ENCODE measurements at places on chromosomes 3 and 15.

- DNase-seq, result no peak
These were observed 102.7 kb downstream of the TBC1D5 start for GRCh38 chr3:17639765-17640164.

GRCh38 chr15:71355268-71355667 lies 240.0 kb downstream of the THSD4 start:
- no peak for DNase-seq

- DNase-seq, result no peak
These were observed 50.4 kb upstream of the HACD2 start for GRCh38 chr3:123635217-123635616.

DNA sequence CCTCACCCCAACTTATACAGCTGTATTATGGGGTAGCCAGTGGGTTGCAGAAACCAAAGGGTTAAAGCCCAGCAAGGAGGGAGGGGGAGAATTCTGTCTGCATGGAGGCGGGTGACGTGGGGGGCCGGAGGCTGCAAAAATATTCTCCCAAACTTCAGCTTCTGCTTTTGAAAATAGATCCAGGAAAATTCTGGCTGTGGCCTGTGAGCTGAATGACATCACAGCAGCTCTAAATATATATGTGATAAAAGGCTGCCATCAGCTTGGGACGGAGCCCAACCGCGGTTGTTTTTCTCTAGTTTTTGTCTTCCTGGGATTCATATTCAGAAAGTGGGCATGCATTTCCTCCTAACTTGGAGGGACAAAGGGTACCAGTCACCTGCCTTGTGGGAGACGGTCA lies 27.6 kb downstream of the MAPKAPK3 start:
- DNase-seq, result no peak

DNA sequence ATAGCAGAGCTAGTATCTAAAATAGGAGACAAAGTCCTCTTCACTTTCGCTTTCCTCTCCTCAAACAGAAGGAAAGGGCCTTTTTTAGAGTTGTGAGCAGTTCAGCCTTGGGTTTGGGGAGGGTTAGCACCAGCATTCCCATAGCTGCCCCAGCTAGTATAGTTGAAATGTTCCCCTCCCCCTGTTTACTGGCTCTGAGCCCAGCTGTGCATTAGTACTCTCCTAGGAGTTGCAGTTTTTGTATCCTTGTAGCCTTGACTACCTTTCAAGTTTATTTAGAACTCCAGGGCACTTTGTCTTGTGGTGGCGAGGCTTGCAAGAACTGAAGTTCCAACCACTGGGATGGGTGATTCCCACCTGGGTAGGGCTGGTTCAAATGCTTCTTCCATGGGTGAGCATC lies 245.1 kb upstream of the NAALADL2 start:
- DNase-seq, result no peak

DNA sequence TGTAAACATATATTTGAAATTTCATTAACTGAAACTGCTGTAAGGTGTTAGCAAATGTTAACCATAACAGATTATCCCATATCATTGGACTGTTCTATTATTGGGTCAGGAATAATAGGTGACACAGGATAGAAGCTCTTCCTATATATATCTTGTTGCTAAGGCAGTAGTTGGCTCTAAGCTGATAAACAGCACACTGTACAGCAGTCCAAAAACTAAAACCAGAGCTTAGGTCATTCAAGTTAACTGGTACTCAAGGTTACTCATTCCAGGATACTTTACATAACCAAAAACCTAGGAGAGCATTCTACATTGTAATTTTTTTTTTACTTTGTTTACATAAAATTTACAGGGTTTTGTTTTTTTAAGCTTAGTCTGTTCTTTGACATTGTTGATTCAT lies 8.9 kb downstream of the DNAJC19 start:
- DNase-seq, result no peak

- no peak for DNase-seq
These were observed 96.7 kb downstream of the TP63 start for GRCh38 chr3:189727898-189728297.

GRCh38 chr3:183262875-183263378 lies 9.9 kb downstream of the B3GNT5 start:
- no peak for DNase-seq

GRCh38 chr3:169811631-169812331 lies 889 bp upstream of the LRRIQ4 start:
- DNase-seq, result no peak

DNA sequence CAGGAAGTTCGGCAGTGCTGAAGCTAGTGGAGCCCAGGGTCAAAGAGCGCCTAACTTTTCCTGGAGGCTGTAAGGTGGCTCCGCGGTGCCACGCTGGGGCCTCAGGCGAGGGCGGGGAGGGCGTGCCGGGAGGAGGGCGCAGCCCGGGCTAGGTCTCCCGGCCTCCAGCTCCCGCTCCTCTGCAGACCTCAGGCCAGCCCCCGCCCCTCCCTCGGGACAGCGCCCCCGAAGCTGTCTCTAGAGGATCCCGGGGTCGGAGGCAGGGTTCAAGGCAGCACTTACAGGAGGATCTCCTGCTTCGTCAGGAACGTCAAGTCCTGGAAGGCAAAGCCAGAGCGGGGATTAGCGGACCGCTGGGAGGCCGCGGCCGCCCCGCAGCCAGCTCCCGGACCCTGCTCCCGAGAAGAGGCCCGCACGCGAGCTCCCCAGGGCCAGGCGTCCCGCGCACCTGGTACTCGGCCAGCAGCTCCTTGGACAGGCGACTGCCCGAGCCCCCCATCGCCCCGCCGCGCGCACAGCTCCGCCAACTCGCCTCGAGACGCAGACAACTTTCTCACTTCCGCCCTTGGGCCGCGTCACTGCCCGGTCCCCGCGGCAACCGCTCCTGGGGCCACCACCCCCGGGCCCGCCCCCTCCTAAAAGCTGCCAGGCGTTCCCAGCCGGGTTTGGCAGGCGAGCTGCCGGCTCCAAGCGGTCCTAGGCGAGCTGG lies at the start of gene CIB1:
TSS of gene CIB1 (minus strand) at position 555 of the 709 bp plus-strand sequence. CDS start at position 499, 56 bp downstream.
- DNase-seq, result peak; percentile 90

- no peak for DNase-seq
These were observed 105.3 kb upstream of the ACP3 start for GRCh38 chr3:132211896-132212295.

DNA sequence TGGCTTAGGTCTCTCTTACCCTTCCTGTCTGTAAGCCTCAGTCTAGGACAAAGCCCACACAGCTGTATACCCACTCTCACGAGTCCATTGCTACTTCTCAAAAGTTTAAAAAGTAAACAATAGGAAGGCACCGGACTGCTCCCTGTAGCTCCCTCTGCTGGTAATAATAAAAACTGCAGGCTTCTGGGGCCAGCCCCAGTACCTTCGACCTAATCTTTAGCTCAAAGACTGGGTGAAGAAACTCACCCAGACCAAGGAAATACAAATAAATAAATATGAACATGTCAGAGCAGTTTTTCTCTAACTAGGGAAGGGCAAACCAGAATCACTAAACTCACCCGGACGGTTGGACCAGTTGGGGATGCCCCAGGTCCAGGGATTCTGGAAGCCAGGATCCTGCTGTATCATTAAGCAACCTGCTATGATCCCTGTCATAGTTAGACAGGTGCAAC lies 5.0 kb downstream of the FAM219B start:
- DNase-seq, result peak; percentile 36

GRCh38 chr3:126348308-126348920 lies 8.8 kb downstream of the KLF15 start:
- DNase-seq, result no peak

DNA sequence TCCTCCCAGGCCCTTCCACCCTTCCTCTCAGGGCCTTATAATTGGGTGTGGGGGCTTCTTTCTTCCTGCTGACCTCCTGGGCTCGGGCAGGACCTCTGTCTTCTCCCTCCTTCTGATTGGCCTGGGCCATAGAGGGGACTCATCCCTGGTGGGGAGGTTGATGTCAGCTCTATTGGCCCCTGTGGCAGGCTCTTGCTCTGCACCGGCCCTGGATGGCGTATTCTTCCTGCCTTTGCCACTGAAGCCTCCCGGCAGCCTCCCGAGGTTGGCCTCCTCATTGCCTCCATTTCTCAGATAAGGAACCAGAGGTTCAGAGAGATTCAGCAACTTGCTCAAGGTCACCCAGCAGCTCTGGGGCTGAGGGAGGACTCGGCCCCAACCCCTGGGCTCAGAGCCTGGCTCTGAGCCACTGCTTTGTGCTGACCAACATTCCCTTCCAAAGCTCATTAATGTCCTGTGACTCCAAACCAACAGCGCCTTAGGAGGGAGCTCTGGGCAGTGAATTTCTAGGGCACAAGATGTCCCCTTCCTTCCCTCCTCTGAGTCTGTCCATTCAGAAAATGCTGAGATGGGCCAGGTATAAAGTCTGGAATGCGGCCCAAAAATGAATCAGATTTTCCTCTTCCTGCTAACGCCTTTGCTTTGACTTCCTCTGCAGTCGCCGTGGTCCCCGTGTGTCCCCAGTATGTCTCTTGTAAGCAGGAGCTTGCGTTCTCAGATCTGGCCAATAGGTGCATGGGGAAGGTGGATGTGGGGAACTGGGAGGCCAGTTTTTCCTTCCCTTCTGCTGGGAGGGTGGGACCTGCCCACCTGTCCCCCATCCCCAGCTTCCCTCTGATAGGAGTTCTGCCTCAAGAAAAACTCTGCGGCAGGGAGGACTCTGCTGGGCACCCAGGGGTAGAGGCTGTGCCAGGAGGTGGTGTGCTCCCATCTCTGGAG lies 74.2 kb downstream of the HMCES start:
- DNase-seq, result no peak

DNA sequence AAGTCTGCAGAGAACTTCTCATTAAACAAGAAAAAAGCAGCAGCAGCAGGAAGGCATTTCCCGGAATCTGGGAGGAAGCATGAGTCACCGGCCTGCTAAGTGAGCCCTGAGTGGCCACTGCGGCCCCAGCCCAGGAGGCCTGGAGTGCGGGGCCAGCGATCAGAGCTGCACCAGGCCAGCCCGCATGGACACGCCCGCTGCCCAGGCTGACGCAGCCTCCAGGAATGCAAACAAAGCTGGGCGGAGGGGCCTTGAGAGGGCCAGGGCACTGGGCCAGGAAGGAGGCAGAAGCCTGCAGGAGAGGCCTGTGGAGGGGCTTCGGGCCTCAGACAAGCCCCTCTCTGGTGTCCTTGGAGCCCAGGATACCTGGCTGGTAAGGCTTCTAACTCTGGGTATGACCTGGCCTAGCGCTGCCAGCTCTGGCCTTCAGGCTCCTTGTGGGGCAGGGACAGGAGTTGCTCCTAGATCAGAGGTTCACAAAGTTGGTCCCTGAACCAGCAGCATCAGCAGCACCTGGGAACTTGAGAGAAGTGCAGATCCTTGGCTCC lies 101.2 kb downstream of the SMAD6 start:
- DNase-seq, result no peak

GRCh38 chr3:31636694-31637442 lies 104.1 kb downstream of the STT3B start:
- no peak for DNase-seq

DNA sequence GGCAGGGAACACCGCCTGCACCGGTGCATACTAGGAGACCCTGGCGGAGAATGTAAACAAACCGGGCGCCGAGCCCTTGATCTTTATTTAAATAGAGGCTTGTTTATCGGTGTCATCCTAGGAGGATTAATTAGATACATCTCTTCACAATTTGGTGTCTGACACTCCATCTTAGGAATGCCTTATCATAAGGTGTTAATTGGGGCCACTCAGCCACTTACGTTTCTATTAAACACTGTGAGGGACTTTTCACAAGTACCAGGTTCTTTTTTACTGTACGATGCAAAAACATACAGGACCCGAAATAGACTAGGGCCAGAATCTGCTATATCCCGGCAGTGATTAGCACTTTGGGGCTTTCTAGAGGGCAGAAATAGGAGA lies 8.0 kb downstream of the EOMES start:
- no peak for DNase-seq

- no peak for DNase-seq
These were observed 988.7 kb downstream of the FHIT start for GRCh38 chr3:60262546-60262945.

- no peak for DNase-seq
These were observed 4.1 kb downstream of the PLA2G4F start for GRCh38 chr15:42152196-42152920.

DNA sequence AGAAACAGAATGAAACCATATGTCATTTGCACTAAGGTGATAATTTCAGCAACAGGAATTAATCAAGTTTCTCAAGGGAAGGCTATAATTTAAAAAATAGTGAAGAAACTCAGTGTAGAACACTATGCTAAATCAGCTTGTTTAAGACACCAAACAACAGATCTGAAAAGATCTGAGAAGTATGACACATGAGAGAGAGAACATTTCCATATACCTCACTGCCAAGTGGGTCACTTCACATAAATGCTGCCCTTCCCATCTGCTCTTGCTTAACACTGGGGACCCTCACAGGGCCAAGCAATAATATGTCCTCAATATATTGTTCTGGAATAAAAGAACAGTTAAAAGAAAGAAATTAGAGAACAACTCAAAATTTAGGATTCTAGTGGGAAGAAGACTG lies 45.6 kb upstream of the CHMP2B start:
- DNase-seq, result no peak

GRCh38 chr3:160928183-160928726 lies 172.2 kb downstream of the PPM1L start:
- no peak for DNase-seq

- DNase-seq, result no peak
These were observed 62.1 kb downstream of the RASGRF1 start for GRCh38 chr15:79028411-79028964.

GRCh38 chr3:113214917-113215595 lies 3.7 kb downstream of the BOC start:
- no peak for DNase-seq

DNA sequence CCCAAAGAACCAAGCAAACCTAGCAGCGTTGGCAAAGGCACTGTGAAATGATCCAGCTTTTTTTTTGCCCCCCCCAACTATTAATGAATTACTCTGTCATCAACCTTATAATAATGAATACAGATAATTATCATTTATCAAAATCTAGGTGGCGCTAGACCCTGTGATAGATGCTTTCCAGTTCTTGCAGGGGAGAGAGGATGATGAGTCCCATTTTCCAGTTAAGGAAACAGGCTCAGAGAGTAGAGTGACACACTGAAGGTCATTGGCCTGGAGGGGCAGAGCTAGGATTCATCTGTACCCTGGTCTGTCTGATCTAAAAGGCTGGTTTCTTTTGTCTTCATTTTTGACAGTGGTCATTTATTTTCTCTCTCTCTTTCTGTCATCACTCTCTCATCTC lies 5.0 kb downstream of the ACOX2 start:
- DNase-seq, result no peak

DNA sequence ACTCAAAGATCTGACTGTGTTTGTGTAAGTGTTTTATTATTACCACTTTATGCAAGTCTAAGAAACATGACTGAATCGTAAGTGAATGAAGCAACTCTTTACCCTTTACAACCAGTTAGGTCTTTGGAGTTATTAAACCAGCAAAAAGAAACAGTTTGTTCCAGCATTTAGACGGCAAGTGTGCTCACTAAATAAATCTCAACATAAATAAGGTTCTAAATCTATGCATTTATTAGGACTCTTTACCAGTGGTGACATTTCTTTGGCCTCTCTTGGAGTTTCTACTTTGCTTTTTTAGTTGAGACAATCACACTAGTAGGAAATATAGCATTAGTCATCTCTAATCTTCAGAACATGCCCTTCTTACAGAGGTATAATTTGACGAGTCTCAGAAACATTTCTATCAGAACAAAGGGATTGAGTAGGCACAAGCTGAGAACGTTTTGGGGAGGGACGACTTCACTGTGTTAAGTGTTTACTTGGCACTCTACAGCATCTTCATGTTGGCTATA lies 739.9 kb upstream of the NR2F2 start:
- DNase-seq, result no peak

All from stimulated activated CD4-positive, alpha-beta T cell treated with anti-CD3 and anti-CD28 coated beads, Interleukin-1b, Interleukin-23, amount 100 ng/mL, for 1 hour (primary cell).